ENCODE measurements at places on chromosomes 3 and 15. TPM values are rescaled to one million over a fixed set of nuclear protein-coding genes. Genes with fewer than 3 reads are reported as not detected.

CIAO2A gene
- 85.5 TPM for polyA plus RNA-seq

DNA sequence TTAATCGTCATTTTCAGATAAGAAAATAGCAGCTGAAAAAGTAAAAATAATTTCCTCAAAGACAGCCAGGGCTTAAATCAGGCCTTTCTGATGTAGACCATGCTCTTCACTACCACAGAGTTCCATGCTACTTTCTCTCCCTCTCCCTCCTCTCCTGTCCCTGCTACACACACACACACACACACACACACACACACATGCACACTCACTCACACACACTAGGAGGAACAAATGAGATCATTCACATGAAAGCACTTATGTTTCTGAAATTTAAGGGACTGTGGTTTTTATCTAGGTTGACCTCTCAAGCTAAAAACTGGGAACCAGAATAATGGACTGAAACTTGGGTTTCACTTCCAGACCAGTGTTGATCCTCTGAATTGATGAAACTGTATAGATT lies 4.1 kb upstream of the PSMA4 start:
- no peak for DNase-seq

DNA sequence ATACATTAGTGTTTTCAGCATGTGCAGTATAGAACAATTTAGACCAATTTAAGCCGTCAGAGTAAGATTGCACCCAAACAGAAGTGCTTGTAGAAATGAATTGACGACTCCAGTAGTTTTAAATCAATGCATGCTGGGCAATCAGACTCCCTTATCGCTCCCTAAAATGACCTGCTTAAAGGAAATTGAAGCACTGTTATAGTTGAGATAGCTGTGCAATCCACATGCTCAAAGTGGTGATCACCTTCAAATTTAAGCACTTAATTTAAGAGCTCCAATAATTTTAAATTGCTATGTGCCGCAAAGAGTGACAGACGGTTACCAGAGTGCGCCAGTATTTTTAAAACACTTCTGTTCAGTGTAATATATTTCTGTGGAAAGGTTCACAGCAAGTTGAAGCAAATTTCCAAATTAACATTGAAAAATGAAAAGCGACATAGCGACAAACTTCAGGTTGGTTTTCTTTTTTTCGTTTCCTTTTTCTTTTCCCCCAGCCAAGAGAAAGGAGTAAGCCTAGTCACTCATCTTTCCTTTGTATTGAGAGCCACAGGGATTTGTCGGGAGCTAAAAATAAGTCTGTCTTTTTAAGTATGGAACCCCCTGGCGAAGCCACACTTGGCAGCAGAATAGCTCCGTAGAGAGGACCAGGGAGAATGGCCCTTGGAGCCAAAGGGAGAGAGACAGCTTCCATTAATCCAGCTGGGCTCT lies 436.4 kb upstream of the RBMS3 start:
- DNase-seq: no peak

DNA sequence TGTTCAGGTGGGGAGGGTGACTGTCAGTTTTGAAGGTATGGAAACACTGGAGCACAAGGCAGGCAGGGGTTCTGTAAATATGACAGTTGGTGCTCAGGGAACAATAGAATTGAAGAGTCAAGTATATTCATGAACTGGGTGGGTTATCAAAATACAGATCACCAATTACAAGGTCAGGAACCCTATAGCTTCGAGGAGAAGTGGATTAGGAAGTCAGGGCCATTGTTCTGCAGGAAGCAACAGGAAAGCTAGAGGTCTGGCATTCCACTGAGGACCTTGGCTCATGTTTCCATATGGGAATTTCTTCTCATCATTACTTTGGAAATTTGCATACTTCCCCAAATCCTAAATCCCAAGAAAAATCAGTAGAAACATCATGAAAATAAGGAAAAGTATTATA lies 125.9 kb downstream of the MYRIP start:
- DNase-seq: no peak

CILP gene
- polyA plus RNA-seq: 4.0 TPM
